ENCODE measurements at places on chromosomes 2 and 18. TPM values are rescaled to one million over a fixed set of nuclear protein-coding genes. Genes with fewer than 3 reads are reported as not detected.

- peaks cover 7% of the 10 kb centered on the region for H3K36me3 ChIP-seq
- peaks cover 21% of the 10 kb centered on the region for H3K4me1 ChIP-seq
- DNase-seq: peak; percentile 82
These were observed 605 bp downstream of the REV1 start for GRCh38 chr2:99489063-99489760.

- no peaks in the 10 kb centered on the region for H3K36me3 ChIP-seq
- H3K27me3 ChIP-seq: no peaks in the 10 kb centered on the region
- no peak overlapping the region for H3K27ac ChIP-seq
- no peaks in the 10 kb centered on the region for H3K4me1 ChIP-seq
- H3K4me3 ChIP-seq: no peak overlapping the region
These were observed 97.1 kb upstream of the ZNF521 start for GRCh38 chr18:25449046-25449445.

SOX11 gene
- total RNA-seq: not detected

- peaks cover 24% of the 10 kb centered on the region for H3K4me1 ChIP-seq
- H3K4me3 ChIP-seq: peak overlapping the region; percentile 1
- H3K27ac ChIP-seq: no peak overlapping the region
- no peaks in the 10 kb centered on the region for H3K36me3 ChIP-seq
These were observed 93.5 kb upstream of the MGAT4A start for GRCh38 chr2:98824256-98825019.

ABHD1 gene
- not detected for total RNA-seq

DNA sequence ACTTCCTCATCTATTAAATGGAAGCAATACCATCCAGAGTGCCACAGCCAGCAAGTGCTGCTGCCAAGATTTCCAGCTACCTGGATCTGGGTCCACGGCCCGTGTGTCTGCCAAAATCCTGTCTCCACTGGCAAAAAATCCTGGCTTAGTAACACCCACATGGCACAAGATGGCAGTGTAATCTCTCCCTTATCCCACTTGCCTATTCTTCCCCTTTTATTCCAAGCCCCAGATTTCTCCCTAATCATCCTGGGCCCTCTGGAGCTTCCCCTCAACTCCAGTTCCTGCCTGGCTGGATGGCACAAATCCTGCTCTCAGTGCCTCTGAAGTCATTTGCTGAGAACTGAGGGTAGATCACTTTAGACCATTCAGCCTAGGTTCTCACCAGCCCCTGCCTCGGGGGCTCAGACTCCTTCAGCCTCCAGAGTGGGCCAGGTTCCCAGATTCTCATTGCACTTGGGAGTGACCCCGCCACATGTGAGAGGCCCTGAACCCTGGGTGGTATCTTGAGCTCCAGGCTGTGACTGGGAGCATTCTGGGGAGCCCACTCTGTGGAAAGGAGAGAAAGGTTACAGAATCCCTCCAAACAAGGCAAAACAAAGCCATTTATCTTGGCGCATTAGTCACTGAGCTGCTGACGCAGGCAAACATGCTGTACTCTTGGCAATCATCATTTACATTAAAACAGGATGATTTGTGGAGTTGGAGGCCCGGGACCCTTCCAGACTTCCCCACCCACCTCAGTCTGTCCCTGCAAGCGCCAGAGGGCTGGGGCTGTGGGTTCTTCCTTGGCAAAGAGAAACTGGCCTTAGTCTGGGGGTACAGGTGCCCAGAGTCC, 325.8 kb downstream of the DYSF start:
- no peak overlapping the region for H3K27ac ChIP-seq
- peaks cover 40% of the 10 kb centered on the region for H3K27me3 ChIP-seq
- no peaks in the 10 kb centered on the region for H3K4me1 ChIP-seq
- H3K4me3 ChIP-seq: no peak overlapping the region
- no peaks in the 10 kb centered on the region for H3K36me3 ChIP-seq

DNA sequence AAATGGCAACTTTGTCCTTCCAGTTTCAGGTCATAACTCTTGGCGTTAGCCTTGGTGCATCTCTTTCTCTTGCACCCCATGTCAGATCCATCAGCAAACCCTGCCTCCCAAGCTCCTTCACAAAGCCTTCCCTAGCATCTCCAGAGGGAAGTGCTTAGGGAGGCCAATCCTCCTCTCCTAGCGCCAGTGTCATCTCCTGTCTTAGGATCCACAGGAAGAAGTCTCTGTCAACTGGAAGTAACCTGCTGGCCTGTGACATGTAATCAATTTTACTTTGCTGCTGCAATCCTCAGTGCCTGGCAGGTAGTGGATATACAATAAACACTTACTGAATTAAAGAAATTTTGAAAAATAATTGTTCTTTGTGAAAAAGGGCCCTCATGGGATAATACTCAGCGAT, 7.9 kb upstream of the DNPEP start:
- no peak overlapping the region for H3K27ac ChIP-seq
- no peak for DNase-seq
- no peaks in the 10 kb centered on the region for H3K4me1 ChIP-seq
- H3K4me3 ChIP-seq: no peak overlapping the region
- H3K27me3 ChIP-seq: peaks cover 18% of the 10 kb centered on the region

GRCh38 chr2:75140288-75140687, 59.0 kb downstream of the TACR1 start:
- H3K27ac ChIP-seq: no peak overlapping the region
- H3K27me3 ChIP-seq: peaks cover 7% of the 10 kb centered on the region
- no peaks in the 10 kb centered on the region for H3K36me3 ChIP-seq
- no peaks in the 10 kb centered on the region for H3K4me1 ChIP-seq

- no peaks in the 10 kb centered on the region for H3K27me3 ChIP-seq
- no peak overlapping the region for H3K27ac ChIP-seq
- H3K4me1 ChIP-seq: no peaks in the 10 kb centered on the region
These were observed 485.8 kb upstream of the POU3F3 start for GRCh38 chr2:104368089-104368488.

DNA sequence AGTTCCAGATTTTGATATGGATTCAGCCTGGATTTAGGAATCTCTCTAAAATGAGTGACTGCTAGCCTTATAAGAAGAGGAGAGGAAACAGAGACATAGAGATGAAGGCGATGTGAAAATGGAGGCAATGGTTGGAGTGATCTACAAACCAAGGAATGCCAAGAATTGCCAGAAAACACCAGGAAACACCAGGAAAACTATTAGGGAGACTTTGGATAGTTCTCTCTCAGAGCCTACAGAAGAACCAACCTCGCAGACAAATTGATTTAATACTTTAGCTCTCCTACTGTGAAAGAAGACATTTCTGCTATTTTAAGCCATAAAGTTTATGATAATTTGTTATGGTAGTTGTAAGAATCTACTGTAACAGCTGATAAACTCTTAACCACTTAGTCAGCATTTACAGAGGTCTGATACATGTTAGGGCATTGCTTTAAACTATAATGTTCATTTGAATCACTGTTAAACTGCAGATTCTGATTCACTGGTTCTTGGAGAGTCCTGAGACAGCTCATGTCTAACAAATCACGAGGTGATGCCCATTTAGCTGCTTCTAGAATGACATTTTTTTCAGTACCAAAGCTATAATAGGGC, 1702.6 kb upstream of the LRRTM1 start:
- no peaks in the 10 kb centered on the region for H3K4me1 ChIP-seq
- H3K36me3 ChIP-seq: no peaks in the 10 kb centered on the region
- DNase-seq: no peak
- H3K27ac ChIP-seq: no peak overlapping the region

DNA sequence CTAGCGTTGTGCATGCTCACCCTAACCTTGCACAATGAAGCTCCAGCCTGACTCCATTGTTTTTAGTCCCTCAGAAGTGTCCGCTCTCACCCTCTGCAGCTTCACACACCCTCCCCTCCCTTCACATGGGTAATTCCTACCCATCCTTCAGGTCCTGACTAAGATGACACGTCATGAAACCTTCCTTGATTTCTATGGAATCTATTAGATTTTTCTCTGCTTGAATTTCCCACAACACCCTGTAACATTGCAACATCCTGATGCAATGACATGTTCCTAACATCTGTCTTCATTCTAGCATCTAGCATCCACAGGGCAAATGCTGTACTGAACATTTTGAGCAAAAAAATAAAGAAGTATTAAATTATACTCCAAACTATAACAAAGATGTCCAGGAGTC, 77.0 kb upstream of the PID1 start:
- DNase-seq: no peak
- H3K27me3 ChIP-seq: peaks cover 21% of the 10 kb centered on the region
- H3K27ac ChIP-seq: no peak overlapping the region

DNA sequence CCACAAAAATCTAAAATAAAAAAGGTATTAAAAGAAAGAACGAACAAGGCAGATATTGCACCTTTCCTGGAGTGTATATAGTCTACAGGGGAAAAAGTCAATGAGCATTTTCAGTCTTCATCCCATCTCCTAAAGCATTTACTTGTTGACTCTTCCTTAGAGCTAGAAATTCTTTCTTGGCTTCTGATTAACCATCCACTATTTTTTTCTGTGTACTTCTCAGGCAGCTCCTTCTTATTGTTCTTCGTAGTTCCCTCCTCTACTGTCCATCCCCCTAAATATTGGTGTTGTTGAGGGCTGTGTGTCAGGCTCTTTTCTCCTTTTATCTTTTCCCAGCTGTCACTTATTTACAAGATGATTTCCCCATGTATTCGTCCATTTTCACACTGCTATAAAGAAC, 3.5 kb upstream of the LAPTM4A start:
- H3K4me3 ChIP-seq: no peak overlapping the region
- DNase-seq: no peak
- H3K27ac ChIP-seq: no peak overlapping the region
- H3K4me1 ChIP-seq: peaks cover 8% of the 10 kb centered on the region
- H3K27me3 ChIP-seq: peaks cover 22% of the 10 kb centered on the region

DNA sequence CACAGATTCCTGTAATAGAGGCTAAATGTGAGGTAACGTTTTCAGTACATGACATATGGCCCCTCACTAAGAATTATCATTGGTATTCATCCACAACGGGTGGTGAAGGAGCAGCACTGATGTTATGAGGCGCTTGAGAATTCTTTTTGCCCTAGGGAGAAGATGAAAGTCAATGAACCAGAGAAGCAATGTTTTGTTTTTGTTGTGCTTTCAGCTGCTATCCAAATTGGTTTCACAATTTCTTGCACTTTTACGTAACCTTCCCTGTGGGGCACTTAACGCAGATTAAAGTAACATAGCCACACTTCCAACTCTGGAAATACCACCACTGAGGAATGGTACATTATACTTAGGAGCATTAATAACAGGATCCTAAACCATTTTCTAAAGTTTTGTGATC, 13.3 kb upstream of the CCDC85A start:
- no peak for DNase-seq
- H3K27ac ChIP-seq: no peak overlapping the region
- no peaks in the 10 kb centered on the region for H3K4me1 ChIP-seq
- no peaks in the 10 kb centered on the region for H3K27me3 ChIP-seq

GRCh38 chr2:237682856-237683670, 55.7 kb downstream of the LRRFIP1 start:
- no peak for DNase-seq
- no peaks in the 10 kb centered on the region for H3K36me3 ChIP-seq
- H3K27me3 ChIP-seq: no peaks in the 10 kb centered on the region
- H3K4me3 ChIP-seq: no peak overlapping the region
- H3K4me1 ChIP-seq: peaks cover 22% of the 10 kb centered on the region
- H3K27ac ChIP-seq: no peak overlapping the region

- H3K36me3 ChIP-seq: no peaks in the 10 kb centered on the region
- DNase-seq: no peak
- H3K4me1 ChIP-seq: peaks cover 17% of the 10 kb centered on the region
These were observed 74.5 kb downstream of the SPATS2L start for GRCh38 chr2:200380833-200381542.

- H3K27me3 ChIP-seq: no peaks in the 10 kb centered on the region
- H3K36me3 ChIP-seq: peaks cover 6% of the 10 kb centered on the region
- DNase-seq: no peak
- H3K4me1 ChIP-seq: peaks cover 18% of the 10 kb centered on the region
These were observed 21.1 kb upstream of the NFATC1 start for GRCh38 chr18:79374408-79375171.

GRCh38 chr2:145102706-145103105, 582.8 kb upstream of the ZEB2 start:
- H3K27ac ChIP-seq: no peak overlapping the region
- no peaks in the 10 kb centered on the region for H3K4me1 ChIP-seq
- H3K4me3 ChIP-seq: no peak overlapping the region
- no peak for DNase-seq
- peaks cover 16% of the 10 kb centered on the region for H3K27me3 ChIP-seq

SNORC gene
- total RNA-seq: 1.5 TPM

GRCh38 chr2:36366491-36367120, 11.0 kb downstream of the CRIM1 start:
- no peak overlapping the region for H3K27ac ChIP-seq
- peaks cover 5% of the 10 kb centered on the region for H3K4me1 ChIP-seq
- H3K36me3 ChIP-seq: no peaks in the 10 kb centered on the region
- no peak for DNase-seq
- no peaks in the 10 kb centered on the region for H3K27me3 ChIP-seq

DNA sequence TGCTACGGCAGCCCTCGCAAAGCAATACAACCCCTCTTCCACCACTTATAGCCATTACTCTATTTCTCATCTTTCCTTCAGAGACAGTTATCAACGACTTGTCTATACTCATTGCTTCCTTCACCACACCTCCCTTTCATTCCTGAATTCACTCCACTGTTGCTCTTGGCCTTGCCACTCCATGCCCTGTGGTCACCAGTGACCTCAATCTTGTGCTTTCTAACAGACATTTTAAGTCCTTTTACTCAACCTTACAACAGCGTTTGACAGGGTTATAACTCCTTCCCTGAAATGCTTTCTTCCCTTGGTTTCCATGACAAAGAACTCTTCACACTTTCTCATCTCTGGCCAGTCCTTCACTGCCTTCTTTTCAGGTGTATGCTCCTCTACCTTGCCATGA, 90.6 kb upstream of the CCDC141 start:
- H3K27ac ChIP-seq: no peak overlapping the region
- H3K4me1 ChIP-seq: no peaks in the 10 kb centered on the region
- no peak for DNase-seq
- H3K4me3 ChIP-seq: no peak overlapping the region
- H3K27me3 ChIP-seq: no peaks in the 10 kb centered on the region

DNA sequence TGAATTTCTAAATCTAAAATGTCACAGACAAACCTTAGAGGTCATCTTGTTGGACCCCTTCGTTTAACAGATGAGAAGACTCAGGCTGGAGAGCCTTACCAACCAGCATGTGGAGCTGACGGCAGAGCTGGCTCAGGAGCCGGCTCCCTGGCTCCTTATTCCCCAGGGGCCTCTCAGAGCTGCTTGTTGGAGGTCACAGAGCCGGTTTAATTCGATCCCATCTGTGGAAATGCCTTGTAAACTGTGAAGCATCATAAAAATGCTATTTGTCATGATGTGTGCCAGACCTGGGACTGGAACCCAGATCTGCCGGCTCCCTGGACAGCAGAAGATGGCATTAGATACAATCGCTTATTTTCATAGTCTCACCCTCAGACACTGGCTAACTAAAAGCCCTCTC, 8.2 kb upstream of the CIB4 start:
- no peak overlapping the region for H3K4me3 ChIP-seq
- no peak overlapping the region for H3K27ac ChIP-seq
- H3K36me3 ChIP-seq: no peaks in the 10 kb centered on the region
- no peak for DNase-seq
- H3K27me3 ChIP-seq: peaks cover 51% of the 10 kb centered on the region

CNTNAP5 gene
- not detected for total RNA-seq

PARD6G gene
- not detected for total RNA-seq

Measured in natural killer cell treated with Interleukin-12 subunit alpha and Interleukin-12 subunit beta and Interleukin-15 and Interleukin-18, amount 100 ng/mL, for 72 hours (primary cell).